Breast epithelium (tissue), 4 donors: ENCODE measurements at places on chromosomes 4 and X. TPM values are rescaled to one million over a fixed set of nuclear protein-coding genes. Genes with fewer than 3 reads are reported as not detected.

DNA sequence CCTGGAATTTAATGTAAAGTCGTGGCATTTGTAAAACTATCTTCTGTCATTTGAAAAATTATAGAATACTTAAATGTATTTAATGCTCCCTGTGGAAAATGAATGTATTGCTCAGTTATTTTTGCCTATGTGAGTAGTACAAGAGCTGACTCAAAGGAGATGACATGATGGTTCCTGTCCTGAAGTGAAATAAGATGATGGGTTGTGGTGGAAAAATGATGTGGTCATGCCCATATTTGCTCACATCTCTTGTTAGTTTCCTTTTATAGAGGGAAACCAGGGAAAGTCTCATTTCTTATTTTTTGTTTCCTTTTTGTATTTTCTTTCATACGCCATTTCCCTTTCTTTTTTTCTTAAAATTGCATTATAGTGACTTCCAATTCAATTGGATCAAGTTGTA lies 23.7 kb downstream of the PLS3 start:
- DNase-seq = no peak

DNA sequence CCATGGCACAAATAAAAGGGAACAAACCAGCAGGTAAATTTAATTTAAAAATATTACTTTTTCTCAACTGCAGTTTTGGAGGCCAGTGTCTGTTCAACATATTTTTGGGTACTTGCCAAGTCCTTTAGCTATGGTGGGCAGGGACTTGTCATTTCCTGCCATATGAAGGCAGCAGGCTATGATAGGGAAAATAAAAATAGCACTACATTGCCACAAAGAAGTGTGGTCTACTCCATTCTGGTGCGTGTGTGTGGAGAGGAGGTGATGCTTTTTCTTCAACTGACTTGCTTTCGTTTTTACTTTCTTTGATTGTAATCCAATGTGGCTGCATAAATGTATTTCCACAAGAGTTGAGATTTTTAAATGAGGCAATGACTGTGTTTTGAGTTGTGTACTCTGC lies 17.2 kb downstream of the GPR174 start:
- no peak for DNase-seq

- DNase-seq = no peak
Measured at GRCh38 chrX:38513112-38513742, 48.1 kb upstream of the TSPAN7 start.

DNA sequence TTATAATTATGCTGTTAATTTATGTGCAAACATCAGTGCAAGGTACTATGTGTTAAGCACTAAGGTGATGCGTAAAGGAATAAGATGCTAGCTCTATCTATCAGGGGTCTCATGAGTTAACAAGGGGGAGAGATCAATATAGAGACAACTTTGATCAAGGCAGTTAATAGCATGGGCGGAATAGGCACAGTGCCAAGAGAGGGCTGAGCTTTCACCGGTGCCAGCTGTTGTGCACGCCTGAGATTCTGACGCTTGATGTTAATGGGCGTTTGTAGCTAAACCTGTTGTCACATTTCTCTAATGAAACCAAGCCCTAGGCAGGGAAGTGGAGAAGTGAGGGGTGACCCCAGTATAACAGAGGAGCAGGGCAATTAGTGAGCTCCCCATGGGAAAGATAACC lies 86.0 kb upstream of the NMU start:
- no peak for DNase-seq

GRCh38 chr4:112518675-112519074 lies 2.7 kb upstream of the NEUROG2 start:
- no peak for DNase-seq

DNA sequence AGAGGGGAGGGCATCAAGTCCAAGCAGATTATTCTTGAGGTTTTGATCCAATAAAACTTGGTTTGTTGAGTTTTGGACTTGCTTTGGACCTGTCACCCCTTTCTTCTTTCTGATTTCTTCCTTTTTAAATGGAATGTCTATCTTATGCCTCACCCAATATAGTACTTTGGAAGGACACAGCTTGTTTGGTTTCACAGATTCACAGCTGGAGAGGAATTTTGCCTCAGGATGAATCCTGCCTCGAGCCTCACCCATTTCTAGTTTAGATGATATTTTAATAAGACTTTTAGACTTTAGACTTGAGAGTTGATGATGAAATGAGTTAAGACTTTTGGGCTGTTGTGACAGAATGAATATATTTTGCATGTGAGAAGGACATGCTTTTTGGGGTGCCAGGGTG lies 136.9 kb upstream of the PDE5A start:
- no peak for DNase-seq

DNA sequence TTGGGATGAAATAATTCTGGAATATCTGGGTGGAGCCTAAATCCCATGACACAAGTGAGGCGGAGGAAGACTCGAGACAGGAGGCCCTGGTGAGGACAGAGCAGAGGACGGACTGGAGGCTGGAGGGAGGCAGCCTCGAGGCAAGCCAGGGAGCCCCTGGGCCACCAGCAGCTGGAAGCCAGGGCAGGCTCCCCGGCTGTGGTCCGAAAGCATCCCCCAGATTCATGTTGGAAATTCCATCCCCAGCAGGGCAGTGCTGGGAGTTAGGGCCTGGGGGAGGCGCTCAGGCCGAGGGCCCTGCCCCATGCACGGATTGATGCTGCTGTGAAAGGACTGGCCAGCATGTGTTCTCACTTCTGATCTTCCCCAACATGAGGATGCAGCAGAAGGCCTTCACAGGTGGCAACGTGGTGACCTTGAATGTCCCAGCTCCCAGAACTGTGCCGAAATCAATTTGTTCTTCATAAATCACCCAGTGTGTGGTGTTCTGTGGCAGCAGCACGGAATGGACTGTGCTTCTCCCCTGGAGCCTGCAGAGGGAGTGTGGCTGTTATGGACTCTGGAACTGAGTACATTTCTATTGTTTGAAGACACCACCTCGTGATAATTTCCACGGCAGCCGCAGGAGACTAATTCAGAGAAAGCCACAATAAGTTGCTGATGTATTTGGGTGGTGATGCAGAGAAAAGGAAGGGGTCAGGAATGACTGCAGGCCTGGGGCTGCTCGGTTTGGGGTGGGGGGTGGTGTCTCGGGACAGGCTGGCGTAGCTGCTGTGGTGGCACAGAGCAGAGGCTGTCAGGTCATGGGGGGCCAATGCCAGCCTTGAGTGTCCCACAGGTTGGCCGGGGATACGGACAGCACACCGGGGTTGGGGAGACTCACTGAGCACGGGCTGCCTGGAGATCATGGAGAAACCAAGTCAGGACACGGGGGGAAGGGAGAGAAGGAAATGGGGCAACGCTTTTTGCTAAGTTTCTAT lies 56.9 kb downstream of the PCGF3 start:
- DNase-seq = no peak

GRCh38 chr4:105451346-105451745 lies 22.5 kb downstream of the PPA2 start:
- DNase-seq = no peak

DNA sequence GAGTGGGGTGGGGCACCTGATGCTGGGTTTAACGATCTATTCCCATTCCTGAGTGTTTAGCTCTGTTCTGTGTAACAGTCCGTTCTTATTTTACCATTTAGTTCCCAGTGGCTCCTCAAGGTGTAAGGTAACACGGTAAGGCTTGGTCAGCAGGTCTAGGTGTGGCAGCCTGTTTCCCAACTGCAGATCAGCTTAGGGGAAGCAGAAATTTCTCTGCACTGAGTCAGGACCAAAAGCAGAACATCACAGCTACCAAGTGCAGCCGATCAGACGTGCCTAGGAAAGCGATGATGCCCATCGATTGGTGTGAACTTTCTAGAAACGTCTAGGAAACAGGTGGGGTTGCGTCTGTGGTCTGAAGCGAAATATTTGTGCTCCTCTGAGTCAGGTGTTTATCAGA lies 240.1 kb downstream of the STIM2 start:
- no peak for DNase-seq

DNA sequence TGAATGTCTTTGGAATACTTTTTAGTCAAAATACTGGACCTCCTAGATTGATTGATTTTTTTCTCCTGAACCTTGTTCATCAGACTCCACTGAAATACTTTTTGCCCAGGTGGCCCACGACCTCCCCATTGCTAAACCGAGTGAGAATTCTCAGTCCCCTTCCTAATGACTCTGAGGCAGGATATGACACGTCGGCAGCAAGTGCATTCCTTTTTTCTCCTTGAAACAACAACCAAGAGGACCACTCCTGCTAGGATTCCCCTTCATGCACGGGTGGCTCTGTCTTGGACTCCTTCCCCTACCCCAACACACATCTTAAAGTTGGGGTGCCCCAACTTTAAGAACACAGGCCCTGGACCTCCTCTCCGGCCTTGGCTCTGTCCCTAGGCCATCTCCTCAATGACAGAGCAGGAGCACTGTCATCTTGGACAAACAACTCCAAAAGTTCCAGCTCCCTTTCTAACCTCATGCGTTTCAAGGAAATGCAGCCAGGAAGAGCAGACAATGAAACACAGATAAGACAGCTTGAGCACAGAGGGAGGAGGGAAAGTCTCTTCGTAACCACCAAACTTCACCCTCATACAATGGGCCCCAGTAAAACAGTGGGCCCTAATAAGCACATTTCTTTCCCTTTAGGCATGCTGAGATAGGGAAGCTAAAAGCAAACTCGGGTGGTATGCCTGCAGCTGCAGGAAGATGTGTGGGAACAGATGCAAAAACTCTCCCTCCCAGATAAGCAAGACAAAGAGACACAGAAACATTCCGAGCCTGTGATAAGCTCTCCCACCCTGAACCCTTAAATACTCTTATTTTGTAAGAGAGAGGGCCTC lies 33.9 kb downstream of the ZBTB49 start:
- DNase-seq = no peak

DNA sequence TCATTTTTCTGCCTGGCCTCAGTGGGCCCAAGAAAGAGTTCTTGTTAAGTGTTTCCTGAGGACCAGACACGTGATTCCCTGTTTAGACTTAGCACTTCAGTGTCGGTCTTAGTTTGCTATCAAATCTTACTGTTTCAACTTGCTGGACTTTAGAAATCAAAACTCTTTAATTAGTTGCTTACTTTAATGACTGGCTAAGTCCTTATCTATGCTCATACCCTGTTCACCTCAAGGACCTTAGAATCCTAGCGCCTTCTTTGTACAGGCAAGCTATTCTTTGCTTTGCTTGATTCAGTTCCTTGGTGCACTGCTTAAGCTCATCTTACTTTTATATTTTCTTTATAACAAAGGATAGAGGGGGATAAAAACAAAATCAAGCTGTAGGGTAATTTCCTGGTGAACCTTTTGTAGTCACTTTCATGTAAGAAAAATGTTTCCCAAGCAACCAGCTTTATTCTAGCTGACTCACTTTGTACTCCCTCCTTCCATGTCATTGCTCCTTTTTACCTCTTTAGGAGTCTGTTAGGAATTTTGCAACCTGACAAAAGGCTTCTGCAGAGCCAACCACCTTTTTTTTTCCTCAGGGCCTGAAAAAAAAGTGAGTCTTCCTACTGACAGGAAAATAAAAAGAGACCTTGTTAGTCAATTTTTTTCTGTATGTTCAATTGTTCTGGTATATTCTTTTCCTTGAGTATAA lies 14.7 kb downstream of the WDR44 start:
- no peak for DNase-seq

- DNase-seq = no peak
Measured at GRCh38 chr4:85557016-85557901, 82.3 kb downstream of the ARHGAP24 start.

- DNase-seq = no peak
Measured at GRCh38 chr4:38297061-38297460, 336.9 kb downstream of the PTTG2 start.

GRCh38 chr4:16617435-16617834 lies 281.0 kb downstream of the LDB2 start:
- DNase-seq = no peak

GRCh38 chr4:68342134-68342533 lies 7.8 kb downstream of the YTHDC1 start:
- no peak for DNase-seq

DNA sequence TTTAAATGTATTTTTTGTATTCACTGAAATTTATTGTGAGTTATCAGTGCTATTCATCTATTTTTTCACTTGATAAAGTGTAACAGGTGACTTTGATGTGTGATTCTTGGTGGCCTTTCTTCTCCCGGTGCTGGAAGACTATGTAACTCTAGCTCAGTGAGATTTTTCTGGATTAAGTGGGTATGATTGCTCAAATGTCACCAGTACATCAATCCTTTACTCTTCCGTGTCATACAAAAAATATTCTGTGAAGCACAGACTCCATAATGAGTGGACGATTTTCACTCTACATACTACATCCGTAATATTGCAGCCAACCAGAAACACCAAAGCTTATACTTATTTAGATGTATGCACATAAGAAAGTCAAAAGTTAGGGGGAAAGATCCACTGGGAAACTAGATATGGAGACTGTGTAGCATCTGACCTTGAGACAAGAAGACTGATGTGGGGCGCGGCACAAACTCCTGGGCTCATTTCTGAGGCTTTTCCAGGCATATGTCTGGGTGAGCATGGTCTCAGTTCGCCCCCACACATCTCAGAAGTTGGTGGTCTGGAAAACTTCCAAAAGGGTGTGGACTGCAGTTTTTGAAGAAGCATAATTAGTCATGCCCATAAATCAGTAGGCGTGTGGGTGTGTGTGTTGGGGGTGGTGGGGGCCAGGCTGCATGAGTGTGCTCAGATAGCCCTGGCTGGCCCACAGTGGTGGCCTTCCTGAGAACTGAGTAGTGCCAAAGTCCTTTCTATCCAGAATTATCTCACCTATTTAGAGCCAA lies 53.9 kb upstream of the TENM3 start:
- DNase-seq = no peak

- no peak for DNase-seq
Measured at GRCh38 chr4:116243431-116243830, 841.9 kb downstream of the TRAM1L1 start.

- DNase-seq = no peak
Measured at GRCh38 chr4:186855111-186855510, 131.5 kb upstream of the FAT1 start.

DNA sequence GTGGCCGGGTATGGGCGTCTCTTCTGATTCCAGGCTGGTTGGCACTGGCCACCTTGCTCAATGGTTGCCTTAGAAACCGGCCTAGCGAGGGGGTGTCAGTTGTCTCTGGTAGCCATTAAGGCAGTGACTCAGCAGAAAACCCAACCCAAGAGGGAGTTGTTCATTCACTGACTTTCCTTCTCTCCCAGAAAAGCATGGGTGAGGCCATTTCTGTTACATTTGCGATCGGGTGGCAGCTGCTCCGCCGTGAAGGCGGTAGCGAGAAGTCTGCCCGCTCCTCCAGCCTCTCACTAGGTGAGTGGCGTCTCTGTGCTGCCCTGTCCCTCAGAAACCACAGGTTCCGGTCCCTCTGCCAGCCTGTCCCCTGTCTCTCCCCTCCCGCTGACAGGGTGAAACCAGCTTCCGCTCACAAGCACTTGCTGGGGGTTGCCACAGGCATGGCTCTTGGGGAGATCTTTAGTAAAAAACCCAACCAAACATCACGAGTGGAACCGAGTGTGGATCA lies 17.4 kb downstream of the IRAK1 start:
- DNase-seq = no peak

The ZNF185 gene
- 7.5 TPM for total RNA-seq

The GUCY1A1 gene
- total RNA-seq = 8.2 TPM

The NKX6-1 gene
- total RNA-seq = 0.44 TPM

The GBA3 gene
- total RNA-seq = 1.6 TPM

The CCNQ gene
- 42.6 TPM for total RNA-seq

The SERPINA7 gene
- not detected for total RNA-seq

The PABPC1L2A gene
- not detected for total RNA-seq

The DMRTC1 gene
- total RNA-seq = not detected

The FRMPD3 gene
- 0.33 TPM for total RNA-seq

The ITM2A gene
- total RNA-seq = 149 TPM

The GAGE12F gene
- total RNA-seq = not detected

The MAN2B2 gene
- total RNA-seq = 49.8 TPM

The TMEM271 gene
- total RNA-seq = not detected
